ENCODE measurements at places on chromosomes 13 and 19.

DNA sequence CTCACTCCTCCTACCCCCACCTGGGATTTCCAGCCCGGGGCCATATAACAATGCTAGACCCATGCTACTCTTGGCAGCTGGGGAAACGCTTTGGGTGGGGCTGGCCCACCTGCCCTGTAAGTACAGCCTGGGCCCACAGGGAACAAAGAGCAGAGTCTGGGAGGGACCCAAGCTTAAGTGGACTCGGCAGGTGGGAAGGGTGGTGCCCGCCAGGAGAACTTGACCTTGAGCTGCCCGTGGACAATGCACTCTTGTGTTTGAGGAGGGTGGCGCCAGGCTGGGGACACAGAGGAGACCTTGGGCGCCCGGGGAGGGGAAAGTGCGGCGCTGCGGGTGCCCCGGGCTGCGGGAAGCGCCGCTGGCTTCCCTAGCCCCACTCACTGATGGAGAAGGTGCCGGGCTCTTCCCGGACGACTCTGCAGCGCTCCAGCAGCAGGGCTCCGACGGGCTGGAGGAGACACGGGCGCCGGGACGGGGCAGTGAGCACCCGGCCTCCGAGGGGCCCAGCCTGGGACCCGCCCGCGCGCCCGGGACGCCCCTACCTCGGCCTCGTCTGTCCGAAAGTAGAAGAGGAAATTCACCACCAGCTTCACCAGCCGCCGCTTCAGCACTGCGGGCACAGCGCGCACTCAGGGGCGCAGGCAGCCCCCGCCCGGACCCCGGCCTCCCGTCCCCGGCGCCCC lies 607 bp downstream of the PLEKHJ1 start:
- DNase-seq = no peak

GRCh38 chr13:75153834-75154233 lies 328.1 kb downstream of the TBC1D4 start:
- no peak for DNase-seq

DNA sequence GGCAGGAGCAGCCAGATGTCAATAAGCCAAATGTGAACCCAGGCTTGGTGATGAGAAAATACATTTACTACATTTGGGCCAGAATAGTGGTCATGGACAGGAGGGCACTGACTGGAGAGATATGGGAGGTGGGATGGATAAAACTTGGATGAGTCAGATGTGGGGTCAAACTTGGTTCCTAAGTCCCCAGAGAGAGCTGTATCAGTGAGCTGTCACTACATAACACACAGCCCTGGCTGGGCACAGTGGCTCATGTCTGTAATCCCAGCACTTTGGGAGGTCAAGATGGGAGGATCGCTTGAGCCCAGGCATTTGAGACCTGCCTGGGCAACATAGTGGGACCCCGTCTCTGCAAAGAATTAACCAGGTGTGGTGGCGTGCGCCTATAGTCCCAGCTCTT lies 51.6 kb upstream of the EHD2 start:
- DNase-seq = no peak

- no peak for DNase-seq
Observed at GRCh38 chr13:94595001-94595949, 677 bp downstream of the TGDS start.

- DNase-seq = no peak
Observed at GRCh38 chr13:29355029-29355428, 240.5 kb downstream of the SLC7A1 start.

- no peak for DNase-seq
Observed at GRCh38 chr13:110415669-110416068, 108.6 kb downstream of the COL4A2 start.

GRCh38 chr19:40147693-40148347 lies 43.4 kb upstream of the MAP3K10 start:
- DNase-seq = peak; percentile 50

DNA sequence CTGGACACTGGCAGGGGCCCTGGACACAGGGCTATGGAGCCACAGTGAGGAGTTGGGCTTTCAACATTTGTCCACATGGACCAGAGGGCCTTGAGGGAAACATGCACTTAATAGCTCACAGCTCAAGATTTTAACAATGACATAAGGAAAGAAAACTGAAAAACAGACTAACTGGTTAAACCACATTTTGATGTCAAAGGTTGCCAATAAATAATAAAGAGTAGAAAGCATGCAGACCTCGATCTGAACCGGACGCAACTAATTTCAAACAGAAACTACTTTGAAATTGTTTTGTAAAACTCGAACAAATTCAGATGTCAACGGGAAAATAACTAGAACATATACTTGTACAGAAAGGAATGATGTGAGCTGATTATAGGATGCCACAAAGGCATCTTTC lies 15.5 kb upstream of the ZNF888 start:
- no peak for DNase-seq

- DNase-seq = no peak
Observed at GRCh38 chr19:8811315-8812172, 20.6 kb downstream of the ZNF558 start.

DNA sequence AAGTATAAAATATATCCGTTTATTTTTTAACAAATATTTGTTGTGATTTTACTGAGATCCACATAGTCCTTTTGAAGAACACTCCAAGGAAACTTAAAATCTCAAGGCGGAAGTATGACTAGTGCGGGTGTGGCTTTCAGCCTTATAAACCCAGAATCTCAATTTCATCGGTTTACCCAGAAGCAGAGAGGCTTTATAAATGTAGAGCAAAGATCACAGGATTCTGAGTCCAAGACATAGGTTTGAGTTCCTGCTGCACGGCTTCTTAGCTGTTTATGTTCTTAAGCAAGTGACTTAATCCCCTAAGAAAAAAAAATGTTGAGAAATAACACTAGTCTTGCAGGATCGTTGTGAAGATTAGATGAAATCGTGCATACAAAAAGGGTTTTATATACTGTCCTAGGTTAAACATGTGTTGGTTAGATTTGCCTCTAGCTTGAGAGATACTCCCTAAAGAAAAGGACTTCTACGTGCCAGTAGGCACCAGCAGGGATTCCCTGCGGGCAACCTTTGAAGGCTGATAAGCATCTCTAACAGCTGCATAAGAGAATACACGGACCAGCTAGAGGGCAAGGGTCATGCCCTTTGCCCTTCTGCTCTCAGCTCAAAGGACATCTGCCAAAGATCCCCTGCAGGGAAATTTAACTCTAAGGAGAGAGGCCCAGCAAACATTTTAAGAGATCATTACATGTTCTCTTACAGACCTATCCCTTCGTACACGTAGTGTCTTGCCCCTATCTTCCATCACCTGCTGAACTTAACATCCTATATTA lies 130.4 kb upstream of the MIR17HG start:
- DNase-seq = no peak

- DNase-seq = no peak
Observed at GRCh38 chr13:41900918-41901317, 60.0 kb downstream of the VWA8 start.

DNA sequence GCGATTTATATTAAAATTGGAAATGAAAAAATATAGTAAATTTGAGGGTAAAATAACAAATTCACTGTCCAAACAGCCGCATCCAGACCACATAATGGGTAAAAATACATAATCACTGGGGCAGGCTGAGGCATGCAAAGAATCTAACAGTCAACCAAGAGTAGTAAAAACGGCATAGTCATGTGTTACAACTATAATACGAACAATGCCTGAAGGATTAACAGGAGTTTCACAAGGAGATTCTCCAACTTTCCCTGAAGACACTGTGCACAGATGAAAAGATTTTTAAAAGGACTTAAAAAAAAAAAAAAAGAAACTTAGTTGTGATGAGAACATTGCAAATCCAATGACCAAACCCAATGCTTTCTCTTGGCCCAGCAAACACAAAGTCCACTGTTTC lies 20.4 kb upstream of the ATXN8OS start:
- DNase-seq = no peak

- DNase-seq = no peak
Observed at GRCh38 chr13:33179463-33179862, 106.1 kb downstream of the STARD13 start.

GRCh38 chr13:60214213-60215055 lies 50.7 kb upstream of the DIAPH3 start:
- DNase-seq = no peak

GRCh38 chr13:109123971-109124370 lies 494.6 kb downstream of the MYO16 start:
- no peak for DNase-seq

DNA sequence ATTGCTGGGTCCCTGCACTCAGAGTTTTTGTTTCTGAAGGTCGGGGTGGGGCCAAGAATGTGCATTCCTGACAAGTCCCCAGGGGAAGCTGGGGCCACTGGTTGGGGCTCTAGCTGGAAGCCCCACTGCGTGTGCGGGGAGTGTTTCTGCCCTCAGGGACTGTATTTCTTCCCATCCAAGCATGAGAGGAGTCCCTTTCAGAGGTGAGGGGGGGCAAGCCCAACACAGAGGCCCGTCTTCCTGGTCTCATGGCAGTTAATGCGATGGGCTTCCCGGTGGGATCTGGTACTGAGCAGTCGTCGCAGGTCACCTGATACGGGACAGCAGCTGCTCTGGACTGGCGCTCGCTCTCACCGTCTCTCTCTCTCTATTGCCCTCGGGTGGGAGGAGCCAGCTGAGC lies 50.4 kb downstream of the GPR12 start:
- no peak for DNase-seq

DNA sequence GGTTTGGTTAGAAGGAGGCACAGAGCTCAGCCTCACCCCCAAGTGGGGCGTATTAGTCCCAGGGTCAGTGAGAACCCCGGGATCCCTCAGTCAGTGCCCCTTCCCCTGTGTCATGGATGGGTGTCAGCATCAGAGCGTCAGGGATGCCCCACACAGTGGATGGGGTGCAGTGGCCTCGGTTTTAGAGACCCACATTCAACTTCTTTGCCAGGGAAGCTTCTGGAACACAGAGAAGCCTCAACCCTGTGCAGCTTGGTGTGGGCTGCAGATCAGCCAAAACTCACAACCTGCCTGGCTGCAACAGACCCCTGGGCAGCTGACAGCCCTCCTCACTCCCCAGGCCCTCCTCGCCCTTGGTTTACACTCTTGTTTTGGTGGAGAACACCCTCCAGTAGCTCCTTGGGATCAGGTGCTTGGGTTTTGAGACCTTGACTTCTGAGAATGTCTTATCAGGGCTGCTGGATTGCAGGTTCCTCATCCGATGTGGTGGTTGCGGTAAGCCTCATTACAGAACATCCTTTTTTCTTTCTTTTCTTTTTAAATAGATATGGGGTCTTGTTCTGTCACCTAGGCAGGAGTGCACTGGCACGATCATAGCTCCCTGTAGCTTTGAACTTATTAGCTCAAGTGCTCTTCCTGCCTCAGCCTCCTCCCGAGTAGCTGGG lies 11.0 kb downstream of the ZNF333 start:
- DNase-seq = no peak

GRCh38 chr19:48741129-48741999 lies 954 bp upstream of the RASIP1 start:
- DNase-seq = no peak

- DNase-seq = no peak
Observed at GRCh38 chr13:67642657-67643056, 412.5 kb upstream of the PCDH9 start.

- DNase-seq = no peak
Observed at GRCh38 chr19:15108145-15108844, 1.1 kb downstream of the SYDE1 start.

DNA sequence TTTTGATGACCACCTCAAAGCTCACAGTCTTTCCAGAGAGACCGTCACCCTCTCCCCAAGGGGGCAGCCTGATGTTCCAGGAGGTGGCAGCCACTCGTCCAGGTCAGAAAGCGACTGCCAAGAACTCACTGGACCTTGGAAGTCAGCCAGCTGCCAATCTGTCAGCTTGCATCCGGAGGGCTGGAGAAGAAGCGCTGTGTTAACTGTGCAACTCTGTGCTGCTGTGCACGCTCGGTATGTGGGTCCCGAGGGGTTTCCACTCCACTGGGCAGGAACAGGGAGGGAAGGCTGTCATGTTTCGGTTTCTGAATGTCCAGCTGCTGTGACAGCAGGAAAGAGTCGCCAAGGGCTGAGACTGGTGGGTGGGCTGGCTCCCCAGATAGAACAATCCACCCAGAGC lies 89.2 kb downstream of the CACNA1A start:
- no peak for DNase-seq

- no peak for DNase-seq
Observed at GRCh38 chr19:39170386-39171231, 26.2 kb upstream of the NCCRP1 start.

- DNase-seq = peak; percentile 81
Observed at GRCh38 chr19:49361438-49362047, 673 bp downstream of the TEAD2 start.

GRCh38 chr19:7260161-7260560 lies 34.1 kb downstream of the INSR start:
- DNase-seq = no peak

DNA sequence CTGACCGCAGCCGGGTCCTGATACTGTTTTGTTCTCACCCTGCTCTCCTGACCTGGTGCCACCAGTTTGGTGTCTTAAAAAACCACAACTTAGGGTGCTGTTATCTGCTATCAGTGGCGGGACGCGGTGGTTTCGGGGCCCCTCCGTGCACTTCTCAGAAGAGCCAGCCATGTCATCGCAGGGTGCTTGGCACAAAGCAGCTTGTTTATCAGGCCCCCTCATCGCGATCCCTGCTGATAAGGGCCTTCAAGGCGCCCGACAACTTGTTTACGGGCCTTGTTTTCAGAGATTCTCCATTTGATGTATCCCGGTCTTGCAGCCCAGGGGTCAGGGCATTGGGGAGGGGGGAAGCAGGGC lies 58.1 kb upstream of the KLF2 start:
- DNase-seq = no peak

DNA sequence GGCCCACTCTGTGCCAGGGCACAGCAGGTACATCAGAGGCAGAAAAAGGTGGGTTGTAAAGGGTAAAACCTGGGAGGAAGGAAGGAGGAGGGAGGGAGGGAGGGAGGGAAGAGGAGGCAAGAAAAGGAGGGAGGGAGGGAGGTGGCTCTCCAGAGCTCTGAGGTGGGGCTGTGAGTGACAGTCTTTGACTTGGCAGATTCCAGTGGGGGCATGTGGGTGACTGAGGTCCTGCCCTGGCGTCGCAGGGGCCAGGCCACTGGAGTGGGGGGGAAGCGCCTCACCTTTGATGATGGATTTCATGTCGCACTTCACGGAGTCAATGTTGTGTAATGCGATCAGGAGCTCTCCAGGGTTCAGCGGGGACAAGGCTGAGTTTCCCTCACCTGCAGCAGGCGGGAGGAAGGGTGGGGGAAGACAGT lies 6.0 kb upstream of the RSPH6A start:
- no peak for DNase-seq

DNA sequence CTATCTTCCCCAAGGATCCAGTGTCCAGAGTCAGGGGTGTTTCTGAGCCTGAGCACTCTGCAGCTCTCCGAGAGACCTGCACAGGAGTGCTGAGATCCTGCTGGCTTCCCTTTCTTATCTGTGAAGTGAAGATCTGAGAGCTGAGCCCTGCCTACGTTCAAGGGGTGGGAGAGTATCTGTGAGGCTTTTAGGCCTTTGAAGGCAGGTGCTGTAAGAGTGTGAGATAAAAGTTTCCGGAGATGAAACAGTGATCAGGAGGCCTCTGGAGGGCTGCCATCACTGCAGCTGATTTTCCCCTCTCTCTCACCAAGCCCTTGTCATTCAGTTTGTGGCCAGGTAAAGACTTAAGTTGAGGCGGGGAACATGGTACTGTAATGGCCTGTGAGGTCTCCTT lies 83.1 kb downstream of the AKAP11 start:
- DNase-seq = no peak

GRCh38 chr19:5406816-5407215 lies 48.4 kb upstream of the ZNRF4 start:
- no peak for DNase-seq
